ENCODE measurements at places on chromosomes 4 and X.

GRCh38 chrX:128739539-128739938 is 687.3 kb upstream of the ACTRT1 start:
- no peak for DNase-seq

DNA sequence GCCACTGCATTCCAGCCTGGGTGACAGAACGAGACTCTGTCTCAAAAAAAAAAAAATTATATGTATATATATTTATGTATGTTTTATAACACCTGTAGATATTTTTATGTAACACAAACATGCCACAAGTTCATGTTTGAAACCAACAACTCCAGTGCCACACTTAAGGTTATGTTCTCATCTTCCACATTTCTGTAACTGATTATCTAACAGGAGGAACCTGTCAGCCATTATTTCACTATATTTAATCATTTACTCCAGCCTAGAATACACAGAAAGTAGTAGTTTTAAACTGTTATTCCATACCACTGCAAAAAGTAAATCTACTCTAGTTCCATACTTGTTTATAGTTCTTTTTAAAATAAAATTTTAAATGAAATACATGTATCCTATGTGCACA is 32.3 kb downstream of the MCUB start:
- no peak for DNase-seq

- DNase-seq: no peak
Measured at GRCh38 chrX:71617742-71618141, 569 bp downstream of the CXCR3 start.

- DNase-seq: no peak
Measured at GRCh38 chrX:105331244-105331643, 110.8 kb upstream of the TEX13A start.

GRCh38 chr4:100721490-100721889 is 203.7 kb upstream of the EMCN start:
- no peak for DNase-seq

DNA sequence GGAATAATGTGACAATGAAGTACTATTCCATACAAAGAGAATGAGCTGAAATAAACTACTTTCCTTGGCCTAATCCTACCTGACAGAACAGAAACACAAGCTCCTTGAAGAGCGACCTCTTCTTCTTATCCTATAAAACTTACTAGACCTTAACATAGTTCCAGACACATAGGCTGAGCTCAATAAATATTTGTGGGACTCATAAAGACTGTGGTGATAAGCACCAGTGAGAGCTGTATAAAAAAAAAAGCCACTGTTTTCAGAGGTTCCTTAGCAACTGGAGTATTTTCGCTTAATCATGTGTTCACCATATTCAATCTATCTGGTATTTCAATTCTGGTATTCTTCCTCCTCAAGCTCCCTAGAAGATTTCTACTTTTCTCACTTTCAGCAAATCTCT is 1129.6 kb downstream of the STPG2 start:
- no peak for DNase-seq

GRCh38 chr4:55124322-55125076 is 896 bp downstream of the KDR start:
- DNase-seq: no peak

GRCh38 chrX:107448625-107448997 is 841 bp upstream of the FRMPD3 start:
- no peak for DNase-seq

DNA sequence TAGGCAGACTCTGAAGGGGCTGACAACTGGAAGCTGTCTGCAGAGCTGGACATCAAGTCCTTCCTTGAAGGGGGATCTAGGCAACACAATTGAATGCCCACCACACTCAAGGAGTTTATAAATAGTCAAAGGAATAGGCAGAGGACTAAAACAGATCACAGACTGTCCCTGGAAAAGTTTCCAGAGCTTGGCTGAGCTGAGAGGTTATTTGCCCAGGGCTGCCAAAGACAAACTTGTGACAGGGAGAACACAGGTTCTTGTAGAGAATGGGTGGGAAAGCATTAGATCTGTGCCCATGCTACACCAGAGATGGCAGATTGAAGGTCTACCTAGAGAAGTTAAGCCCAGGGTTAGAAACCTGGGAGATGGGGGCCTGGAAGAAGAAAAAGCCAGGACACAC is 344.6 kb downstream of the MID1IP1 start:
- no peak for DNase-seq

DNA sequence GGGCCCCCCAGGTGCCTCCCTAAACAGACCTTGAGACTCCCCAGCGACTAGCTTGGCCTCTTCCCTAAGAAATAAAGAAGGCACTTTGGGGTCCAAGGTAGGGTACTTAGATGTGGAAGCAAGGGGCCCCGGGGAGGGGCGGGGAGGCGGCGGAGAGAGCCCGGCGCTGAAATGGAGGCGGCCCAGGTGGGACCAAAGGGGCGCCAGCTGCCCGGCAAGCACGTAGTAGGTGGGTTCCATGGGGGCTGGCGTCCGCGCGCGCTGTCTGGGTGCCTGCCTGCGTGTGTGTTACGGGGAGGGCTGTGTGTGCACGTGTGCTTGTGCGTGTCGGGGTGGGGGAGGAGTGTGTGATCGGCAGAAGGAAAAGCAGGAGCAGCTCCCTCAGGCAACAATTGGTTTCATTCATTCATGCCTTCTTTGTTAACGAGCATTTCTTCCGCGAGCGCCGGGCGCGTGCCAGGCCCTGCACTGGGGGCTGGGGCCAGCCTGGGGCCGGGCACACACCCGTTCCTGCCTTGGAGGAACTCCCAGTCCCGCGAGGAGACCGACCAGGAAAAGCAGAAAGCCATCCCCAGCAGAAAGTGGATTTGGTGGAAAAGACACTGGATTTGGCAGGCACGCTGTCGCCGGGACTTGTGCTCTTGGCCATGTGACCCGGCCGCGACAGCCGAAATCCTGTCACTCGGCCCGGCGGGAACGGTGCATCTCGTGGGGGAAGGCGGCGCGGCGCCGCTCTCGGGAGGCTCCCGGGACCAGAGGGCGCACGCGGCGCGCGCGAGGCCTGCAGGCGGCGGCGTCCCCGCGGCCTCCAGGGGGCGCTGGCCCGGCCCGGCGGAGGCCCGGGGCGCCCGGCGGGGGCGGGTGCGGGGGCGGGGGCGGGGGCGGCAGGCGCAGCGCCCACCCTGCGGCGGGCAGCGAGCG is 3.3 kb upstream of the DUSP9 start:
- no peak for DNase-seq

GRCh38 chr4:94995684-94996394 is 238.1 kb downstream of the BMPR1B start:
- no peak for DNase-seq

DNA sequence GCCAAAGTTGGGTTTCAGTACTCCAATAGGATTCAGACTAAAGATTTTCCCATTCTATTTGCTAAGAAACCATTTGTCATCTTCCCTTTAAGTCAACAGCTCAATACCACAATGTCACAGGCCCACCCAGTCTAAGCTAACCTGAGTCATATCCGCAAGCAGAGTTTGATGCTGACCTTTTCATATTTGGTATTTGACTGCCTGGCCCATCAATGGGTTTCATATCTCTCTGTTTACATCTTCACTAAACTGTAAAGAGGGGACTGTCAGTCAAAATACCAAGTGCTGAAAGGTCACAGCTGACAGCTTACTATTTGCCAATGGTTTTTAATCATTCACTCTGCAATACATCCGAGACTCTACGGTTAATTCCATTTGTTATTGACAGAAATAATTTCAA is 707.5 kb upstream of the ACTRT1 start:
- no peak for DNase-seq

GRCh38 chr4:184434501-184435066 is 39.8 kb downstream of the IRF2 start:
- DNase-seq: no peak

GRCh38 chr4:189050643-189051042 is 890.0 kb upstream of the FRG1 start:
- DNase-seq: no peak

DNA sequence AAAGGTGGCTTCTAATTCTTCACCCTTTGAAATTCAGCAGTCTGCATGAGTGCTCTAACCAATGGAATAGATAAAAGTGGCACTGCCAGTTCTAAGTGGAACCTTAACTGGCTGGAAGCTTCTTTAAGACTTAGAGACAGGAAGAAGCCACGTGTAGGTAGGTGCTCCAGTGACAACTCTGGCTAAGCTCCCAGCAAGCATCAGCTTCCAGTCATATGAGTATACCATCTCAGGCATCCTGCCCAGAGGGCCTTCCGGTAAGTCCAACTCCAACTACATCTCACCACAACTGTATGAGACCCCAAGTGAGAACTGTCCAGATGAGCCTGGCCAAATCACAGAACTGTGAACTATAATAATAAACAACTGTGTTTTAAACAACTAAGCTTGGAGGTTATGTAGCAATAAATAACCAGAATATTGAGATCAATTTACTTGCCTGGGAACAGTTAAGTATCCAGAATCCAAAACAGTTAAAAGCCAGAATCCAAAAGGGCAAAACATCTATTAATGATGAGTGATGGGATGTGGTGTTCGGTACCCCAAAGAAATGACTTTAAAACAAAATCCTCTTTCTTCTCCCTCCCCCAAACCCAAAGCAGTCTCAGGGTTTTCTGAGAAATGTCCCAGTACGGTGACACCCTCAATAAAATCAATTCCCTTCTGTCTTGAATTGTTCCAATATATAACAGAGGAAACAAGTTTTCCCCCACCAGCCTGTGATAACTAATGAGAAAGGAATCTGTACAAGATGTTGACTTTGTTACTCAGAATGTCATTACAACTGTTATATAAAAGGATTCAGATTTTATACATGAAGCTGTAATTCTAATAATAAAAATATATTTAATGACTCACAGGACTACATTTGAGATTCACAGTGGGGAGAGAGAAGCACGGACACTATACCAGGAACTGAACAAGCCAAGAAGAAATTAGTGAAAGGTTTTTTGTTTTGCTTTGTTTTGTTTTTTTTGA is 4.2 kb downstream of the TSPAN5 start:
- no peak for DNase-seq

- no peak for DNase-seq
Measured at GRCh38 chr4:34158878-34159277, 2085.4 kb downstream of the ARAP2 start.

DNA sequence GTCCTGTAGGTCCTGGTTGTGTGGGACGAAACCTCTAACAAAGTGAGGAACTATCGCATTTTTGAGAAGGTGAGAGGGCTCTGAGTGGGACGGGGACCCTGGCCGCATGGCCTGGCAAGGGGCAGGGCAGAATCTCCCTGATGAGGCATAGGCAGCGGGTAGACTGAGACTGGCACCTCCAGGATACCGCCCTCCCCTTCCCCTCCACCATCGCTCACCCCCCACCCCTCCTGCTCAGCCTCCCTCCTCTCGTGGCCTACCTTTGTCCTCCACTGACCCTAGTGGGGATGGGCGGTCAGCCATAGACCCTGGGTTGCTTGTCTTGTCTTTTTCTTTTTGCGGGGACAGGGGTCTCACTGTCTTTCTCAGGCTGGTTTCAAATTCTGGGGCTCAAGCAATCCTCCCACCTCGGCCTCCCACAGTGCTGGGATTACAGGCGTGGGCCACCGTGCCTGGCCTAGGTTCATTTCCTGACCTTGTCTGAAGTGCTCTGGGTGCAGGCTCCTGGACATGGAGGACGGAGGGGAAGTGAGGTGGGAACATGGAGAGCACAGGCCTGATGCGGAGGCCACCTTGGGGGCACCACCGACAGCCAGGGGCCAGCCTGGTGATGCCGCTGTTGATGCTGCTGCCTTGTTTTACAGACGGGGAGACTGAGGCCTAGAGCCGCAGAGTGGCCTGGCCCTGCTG is 10.5 kb upstream of the ADD1 start:
- DNase-seq: no peak

GRCh38 chr4:61246034-61246433 is 45.9 kb downstream of the ADGRL3 start:
- no peak for DNase-seq

- no peak for DNase-seq
Measured at GRCh38 chrX:125289920-125290319, 29.8 kb upstream of the TEX13C start.

GRCh38 chr4:146269228-146269653 is 54.9 kb downstream of the REELD1 start:
- no peak for DNase-seq

- DNase-seq: no peak
Measured at GRCh38 chr4:173288296-173288695, 45.9 kb downstream of the HMGB2 start.

DNA sequence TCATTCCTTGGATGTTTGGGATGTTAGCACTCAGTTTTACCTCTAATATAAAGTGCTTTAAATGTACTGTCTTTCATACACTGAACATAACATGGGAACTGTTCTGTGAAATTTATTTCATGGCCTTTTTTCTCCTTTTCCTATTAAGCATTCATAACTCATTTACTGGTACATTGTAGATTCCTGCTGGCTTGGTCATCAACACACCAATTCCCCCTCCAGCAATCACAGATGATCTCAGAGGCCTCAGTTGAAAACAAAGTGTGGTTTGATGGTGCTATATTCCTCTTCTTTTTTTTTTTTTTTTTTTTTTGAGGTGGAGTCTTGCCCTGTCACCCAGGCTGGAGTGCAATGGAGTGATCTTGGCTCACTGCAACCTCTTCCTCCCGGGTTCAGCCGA is 61.9 kb upstream of the FAM47B start:
- no peak for DNase-seq

GRCh38 chrX:66625525-66625924 is 13.4 kb downstream of the EDA2R start:
- DNase-seq: no peak

DNA sequence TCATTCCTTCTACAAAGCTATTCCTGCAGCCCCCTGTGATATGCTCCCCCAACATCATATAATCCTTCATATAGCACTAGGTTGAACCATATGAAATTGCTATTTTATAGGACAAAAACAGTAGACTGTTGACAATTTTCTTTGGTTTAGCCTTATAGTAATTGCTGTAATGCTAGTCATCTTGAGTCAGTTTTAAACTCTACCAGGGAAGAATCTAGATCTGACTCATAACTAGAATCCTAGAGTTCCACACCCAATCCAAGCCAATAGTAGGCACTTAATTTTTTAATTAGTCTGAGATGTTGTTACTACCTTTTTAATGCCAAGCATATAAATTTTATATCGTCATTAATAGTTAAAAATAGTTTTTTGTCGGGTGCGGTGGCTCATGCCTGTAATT is 136.8 kb downstream of the CHRNA9 start:
- no peak for DNase-seq

DNA sequence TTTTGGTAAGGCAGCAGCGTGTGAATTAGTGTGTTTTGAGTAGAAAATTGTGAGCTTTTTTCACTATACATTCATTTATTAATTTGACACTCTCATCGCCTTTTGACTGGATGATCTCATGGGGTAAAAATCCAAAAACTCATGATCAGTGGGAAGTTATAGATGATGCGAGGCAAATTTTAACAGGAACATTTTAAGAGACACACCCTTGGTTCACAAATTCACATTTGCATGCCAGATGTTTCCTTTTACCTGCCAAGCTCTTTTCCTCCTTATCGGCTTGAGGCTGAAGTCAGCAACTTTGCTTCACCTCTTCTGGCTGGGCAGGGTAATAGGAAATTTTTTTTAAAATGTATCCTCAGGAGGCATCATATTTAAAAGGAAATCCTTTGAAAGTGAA is 318.0 kb upstream of the HS3ST1 start:
- no peak for DNase-seq
